Esophagus mucosa (tissue), 1 donor: ENCODE measurements at places on chromosomes 3 and 15.

DNA sequence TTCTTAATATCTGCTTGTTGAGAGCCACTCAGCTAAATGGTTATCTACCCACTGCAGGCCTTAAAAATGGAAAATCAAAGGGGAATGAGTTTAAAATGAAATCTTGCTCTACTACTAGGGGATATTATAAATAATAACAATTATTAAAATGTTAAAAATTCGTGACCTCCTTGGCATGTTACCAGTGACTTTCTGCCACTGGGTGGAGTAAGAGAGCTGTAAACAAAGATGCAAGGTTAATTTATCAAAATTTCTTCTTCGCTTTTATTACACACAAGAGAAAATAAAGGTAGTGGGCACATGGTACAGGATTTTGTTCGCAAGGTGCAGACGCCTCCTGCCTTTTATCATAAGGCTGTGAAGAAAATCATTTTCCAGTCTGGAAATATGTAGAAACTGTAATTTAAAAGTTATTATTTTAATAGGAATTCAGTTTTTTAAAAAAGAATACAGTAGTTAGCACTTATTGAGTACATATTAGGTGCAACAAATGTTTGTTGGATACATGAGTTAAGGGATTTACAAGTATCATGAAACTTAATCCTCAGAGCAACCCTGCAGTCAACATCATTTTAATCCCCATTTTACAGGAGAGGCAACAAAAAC lies 272.6 kb downstream of the SUCLG2 start:
- no peak for ATAC-seq

DNA sequence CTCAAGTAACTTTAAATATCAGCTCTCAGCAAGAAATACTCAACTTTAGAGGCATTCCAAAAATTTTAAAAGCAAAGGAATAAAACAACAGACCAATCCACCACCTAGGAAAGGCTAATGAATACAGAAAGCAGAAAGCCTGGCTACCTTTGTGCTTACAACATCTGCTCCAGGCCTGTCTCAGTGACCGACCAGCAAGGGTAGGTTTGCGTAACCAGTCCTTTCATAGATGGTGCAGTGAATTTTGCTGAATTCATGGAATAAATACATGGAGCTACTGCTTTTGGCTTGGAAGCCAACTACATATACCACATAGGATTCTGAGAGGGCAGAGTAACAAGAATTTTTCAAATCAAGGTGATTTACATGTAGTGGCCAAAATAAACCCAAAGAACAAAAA lies 27.2 kb downstream of the ETV5 start:
- ATAC-seq, result no peak

- no peak for ATAC-seq
These were observed 115.5 kb upstream of the GOLGA6L6 start for GRCh38 chr15:20657084-20657483.

DNA sequence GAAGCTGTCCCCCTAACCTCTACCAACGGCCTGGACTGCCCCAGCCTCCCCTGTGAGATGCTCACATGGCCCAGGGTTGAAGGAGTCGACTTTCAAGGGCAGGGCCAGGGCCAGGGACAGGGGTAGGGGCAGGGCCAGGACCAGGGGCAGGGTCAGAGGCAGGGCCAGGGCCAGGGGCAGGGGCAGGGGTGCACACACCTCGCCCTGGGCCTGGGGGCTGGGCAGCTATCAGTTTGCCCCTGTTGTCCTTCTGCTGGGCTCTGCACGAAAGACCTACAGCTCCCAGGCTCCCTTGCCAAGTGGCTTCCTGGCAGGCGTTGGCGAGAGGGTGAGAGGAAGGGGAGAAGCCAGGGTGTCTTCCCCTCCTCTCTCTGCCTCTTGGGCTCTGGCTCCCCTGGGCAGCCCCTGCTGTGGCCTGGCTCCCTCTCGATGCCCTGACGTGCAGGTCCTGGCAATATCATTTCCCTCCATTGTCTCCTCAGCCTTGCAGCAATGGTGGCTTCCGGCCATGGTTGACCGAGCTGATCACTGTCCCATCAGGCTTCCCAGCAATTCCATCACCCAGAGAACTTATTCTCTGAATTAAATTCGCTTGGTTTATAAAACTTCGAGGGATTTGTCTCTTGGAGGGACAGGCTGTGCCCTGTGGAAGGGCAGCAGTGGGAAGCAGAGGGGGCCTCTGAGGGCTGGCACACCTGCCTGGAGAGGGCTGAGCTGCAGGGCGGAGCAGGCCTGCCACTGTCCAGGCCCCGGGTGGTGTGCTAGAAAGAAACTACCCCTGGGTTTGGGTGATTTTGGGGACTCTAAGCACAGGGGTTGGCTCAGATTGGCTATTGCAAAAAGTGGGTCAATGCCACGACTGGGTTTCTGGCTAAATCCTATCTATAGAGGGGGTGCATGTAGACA lies 13.9 kb downstream of the PRR23E start:
- no peak for ATAC-seq

DNA sequence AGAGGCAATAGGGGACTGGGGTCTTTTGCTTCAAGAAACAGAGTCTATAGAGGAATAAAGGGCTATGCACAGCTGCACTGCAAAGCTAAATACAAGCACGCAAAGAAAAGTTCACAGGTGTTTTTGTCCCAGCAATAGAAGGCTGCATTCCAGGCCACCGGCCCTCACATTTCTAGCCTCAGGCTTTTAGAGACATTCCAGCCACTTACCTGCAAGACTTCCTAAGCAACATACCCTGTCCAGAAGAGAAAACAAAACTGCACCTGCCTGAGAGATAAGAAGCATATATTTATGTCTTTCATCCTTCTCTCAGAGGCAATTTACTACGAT lies 220.5 kb downstream of the OPA1 start:
- no peak for ATAC-seq

DNA sequence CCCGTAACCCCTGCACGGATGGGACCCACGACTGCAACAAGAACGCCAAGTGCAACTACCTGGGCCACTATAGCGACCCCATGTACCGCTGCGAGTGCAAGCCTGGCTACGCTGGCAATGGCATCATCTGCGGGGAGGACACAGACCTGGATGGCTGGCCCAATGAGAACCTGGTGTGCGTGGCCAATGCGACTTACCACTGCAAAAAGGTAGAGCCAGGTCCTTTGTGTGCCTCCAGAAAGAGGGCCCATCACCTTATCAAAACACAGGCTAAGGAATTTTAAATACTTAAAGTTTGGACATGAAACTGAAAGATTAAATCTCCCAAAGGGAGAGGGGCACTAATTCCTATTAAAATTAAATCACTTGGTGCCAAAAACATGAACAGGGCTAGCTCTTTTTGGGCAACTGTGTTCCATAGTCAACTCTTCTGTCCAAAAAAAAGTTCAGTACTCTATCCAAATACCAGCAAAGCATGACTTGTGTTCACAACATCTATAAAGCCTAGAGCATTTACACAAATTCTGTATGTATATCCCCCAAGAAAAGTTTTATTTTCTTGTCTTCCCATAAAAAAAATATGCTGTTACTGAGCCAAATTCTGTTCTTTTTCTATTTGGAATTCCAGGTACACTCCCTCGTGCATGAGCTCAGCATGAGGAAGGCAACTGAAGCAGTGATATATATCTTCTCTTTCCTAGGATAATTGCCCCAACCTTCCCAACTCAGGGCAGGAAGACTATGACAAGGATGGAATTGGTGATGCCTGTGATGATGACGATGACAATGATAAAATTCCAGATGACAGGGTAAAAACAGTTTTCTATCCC lies 9.2 kb downstream of the THBS1 start:
- no peak for ATAC-seq

DNA sequence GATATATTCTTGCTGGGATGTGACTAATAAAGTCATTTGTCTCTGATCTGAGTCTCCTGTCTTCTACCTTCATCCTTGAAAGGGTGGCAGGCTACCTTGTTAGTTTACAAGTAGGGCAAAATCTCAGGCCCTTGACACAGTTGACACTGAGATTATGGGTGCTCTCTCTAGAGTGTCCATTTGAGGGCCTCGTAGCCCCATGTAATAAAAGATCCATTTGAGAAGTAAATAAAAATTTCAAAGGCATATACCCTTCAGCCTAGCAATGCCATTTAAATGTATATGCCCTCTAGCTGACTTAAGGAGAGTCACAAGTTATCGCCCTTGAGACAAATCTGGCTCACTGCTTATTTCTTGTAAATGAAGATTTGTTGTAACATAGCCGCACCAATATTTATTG lies 98.6 kb downstream of the TCF12 start:
- no peak for ATAC-seq

DNA sequence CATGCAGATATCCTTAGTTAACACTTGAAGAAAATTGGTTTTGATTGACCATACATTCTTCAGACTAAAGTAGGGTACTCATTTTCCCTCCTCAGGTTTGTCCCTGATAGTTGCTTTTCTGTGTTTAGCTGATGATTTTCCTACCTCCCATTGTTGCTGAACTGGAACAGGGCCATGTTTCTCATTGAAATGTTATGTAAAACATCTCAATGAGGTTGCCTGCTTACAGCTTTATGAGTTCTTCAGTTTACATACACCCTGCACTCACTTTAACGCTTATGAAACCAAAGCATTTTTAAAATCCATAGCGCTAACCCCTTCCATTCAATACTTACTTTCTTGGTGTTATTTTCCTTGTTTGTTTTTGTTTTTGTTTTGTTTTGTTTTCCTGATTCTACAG lies 61.9 kb downstream of the HMG20A start:
- ATAC-seq, result no peak

DNA sequence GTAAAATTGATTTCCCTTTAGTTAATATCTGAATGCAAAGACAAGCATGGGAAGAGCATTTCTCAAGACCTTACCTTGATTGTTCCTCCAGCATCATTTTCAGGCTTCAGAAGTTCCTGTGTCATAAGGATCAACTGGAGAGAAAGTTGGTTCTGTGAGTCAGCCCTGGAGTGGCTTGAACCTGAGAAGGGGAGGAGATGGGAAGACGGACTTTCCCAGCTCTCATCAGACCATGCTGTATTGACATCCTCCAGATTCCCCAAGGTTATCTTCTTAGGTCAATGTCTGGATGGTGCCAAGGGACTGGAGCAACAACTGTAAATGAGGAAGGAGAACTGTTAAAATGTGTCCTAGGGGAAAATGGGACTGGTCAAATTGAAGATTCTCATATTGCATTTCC lies 21.0 kb downstream of the RPSA start:
- no peak for ATAC-seq

- no peak for ATAC-seq
These were observed 83.7 kb upstream of the IL12A start for GRCh38 chr3:159904911-159905310.

GRCh38 chr15:49238342-49238741 lies 68.3 kb downstream of the GALK2 start:
- ATAC-seq, result no peak

GRCh38 chr3:15989419-15989818 lies 185.1 kb upstream of the GALNT15 start:
- no peak for ATAC-seq

DNA sequence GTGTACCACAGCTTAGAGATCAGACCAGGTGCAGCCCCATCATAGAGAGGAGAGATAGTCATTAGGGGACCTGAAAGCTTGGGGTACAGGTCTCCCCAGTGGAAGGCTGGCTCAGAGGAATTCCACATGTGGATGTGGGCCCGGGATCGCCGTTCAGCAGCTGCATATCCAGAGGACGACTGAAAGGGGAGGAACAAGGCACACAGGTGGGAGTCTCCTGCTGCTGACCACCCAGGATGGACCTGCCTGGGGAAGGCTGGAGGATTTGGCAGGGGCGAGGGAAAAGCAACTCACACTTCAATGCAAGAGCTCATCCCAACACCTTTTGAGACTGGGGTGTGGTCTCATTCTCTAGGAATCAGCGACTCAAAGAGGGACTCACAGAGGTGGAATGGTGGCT lies 25.0 kb upstream of the MRPS22 start:
- ATAC-seq, result no peak
